HT1080 (cell line): ENCODE measurements at places on chromosomes 1 and 21. TPM values are rescaled to one million over a fixed set of nuclear protein-coding genes. Genes with fewer than 3 reads are reported as not detected.

CD247 gene
- total RNA-seq, result 0.18 TPM in 1 of 2 replicates, not detected in the other

- no peak for DNase-seq
Measured at GRCh38 chr21:36214561-36214960, 57.9 kb downstream of the DOP1B start.

DNA sequence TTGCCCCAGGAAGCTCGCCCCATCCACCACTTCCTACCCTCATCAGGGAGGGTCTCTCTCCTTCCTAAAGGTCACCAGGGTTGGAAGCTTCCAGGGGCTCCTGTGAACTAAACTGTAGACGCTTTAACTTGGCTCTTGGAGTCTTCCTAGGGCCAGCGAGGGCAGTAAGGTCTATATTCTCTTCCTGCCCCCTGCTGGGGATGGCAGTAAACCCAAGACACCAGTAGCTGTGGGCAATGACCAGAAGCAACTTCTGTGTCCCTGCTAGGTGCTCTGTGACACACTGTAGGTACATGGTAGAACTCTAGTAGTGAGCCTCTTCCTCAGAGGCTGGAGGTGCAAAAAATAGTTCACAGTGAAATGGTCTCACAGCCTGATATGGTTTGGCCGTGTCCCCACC is 30.0 kb downstream of the KCND3 start:
- no peak for DNase-seq

DNA sequence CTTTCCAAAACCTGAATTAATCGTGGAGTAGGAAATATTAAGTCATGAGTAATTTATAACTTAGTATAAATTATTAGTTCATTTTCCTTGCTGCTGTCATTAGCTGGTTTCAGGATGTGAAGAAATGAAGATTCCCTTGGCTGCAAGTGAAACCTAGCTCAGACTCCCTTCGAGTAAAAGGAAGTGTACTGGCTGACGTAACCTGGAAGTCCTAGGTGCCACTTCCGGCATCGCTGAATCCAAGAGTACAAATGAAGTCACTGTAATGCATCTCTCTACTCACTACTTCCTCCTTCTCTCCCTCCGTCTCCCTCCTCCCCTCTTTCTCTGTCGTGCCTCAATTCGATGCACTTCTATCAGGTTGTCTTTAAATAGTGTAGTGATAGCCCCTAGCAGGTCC is 28.8 kb downstream of the ZP4 start:
- no peak for DNase-seq

DNA sequence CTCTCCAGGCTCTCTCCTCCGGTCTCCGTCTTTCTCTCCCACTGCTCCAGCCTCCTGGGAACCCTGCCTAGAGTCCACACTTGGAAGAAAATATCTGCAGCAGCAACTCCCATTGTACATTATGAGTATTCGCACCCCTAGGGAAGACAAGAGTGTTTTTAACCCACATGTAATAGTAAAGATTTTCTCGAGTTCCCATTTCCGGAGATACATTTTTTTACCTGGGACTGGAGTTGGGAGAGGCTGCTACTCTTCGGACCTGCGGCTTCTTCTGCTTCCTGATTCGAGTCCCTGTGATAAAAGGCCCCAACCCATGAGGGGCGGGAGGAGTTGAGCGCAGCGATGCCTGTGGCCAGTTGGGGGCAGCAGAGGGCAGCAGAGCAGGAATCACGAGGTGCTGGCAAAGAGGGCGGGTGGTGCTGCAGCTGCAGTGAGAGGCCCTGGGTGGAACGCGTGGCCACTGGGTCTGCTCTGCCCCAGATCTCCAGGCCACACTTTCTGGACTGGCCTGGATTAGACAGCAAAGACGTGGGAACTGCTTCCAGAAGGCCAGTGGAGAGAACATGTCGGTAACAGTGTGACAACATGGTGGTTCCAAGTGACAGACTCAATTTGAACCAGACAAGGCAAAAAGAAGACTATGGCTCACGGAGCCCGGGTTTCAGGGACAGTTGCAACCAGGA is 221.0 kb upstream of the CSF3R start:
- DNase-seq, result peak; percentile 67

DNA sequence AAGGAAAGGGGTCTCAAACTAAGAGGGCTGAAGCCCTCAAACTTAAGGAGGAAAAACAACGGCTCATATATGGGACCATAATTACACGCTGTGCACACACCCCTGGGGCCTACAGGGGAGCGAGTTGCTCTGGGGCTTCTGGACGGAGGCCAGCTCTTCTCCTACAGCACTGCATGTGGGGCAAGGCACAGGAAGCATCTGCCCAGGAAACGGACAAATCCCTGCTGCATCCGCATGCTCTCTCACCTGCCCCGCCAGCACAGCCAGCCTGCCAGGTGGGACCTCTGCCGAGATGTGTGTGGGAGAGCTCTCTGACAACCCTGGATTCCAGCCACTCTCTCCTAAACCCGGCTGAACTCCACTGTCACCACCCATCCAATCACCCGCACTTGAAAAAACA is 54.1 kb downstream of the MRPL37 start:
- peak; percentile 76 for DNase-seq
